Stimulated activated CD4-positive, alpha-beta T cell treated with anti-CD3 and anti-CD28 coated beads, Interleukin-1b, Interleukin-23, amount 100 ng/mL, for 1 hour (primary cell): ENCODE measurements at places on chromosomes 13 and 19.
A peak's percentile ranks its signal among the peaks of the same experiment; 100 is the strongest.

DNA sequence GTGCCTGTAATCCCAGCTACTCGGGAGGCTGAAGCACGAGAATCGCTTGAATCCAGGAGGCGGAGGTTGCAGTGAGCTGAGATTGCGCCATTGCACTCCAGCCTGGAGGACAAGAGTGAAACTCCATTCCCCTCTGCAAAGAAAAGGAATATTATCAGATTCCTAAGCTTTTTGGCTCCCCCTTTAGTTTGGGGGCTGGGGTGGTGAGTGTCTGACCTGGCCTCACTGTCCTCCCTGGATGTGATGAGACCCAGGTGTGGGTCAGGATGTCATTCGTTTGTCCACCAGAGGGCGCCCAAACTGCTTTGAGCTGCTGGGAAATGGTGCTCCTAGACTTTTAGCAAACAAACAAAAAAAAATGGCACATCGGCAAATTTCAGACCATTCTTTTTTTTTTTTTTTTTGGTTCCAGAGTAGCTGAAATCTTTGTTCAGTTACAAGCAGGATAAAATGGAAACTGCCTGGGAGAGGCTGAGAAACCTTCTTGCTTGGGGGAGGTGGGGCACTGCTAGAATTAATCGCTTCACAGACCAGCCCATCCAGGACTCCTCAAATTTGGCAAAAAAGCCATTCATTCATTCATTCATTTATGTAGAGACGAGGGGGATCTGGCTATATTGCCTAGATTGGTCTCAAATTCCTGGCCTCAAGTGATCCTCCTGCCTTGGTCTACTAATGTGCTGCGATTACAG lies 29.4 kb downstream of the SPC24 start:
- DNase-seq, result peak; percentile 33

- DNase-seq, result no peak
Measured at GRCh38 chr13:66264971-66265370, 965.2 kb downstream of the PCDH9 start.

GRCh38 chr13:90552702-90553101 lies 794.8 kb upstream of the MIR17HG start:
- no peak for DNase-seq

DNA sequence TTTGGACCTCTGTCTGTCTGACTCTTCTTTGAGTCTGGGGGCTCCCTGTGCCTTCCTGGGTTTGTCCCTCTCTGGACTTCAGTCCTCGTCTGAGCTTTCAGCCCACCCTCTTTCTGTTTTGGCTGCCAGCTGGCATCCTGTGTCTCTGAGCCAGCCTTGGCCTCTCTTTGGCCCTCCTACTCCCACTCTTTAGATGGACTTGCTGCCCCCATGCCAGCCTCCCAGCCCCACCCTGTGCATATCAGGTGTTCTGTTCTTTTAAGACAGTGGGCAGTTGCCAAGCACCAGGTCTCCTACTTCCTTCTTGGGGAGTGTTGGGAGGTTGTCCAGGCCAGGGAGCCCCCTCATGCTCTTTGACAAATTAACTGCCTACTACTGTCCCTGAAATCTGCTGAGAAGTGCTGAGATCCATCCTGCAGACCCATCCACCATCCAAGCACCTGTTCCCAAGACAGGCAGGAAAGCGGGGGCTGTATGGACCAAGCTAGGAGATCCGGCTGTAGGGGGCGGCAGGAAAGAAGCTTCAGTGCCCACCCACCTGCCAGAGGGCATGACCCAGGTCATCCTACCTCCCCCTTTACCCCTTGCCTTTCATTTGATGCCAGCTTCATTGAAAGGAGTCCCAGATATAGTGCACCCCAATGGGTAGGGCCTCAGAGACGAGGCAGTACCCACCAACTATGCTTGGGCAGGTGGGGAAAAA lies 9.6 kb downstream of the CIC start:
- DNase-seq, result no peak

- no peak for DNase-seq
Measured at GRCh38 chr13:41503356-41503755, 46.0 kb downstream of the RGCC start.

- no peak for DNase-seq
Measured at GRCh38 chr13:47100214-47100853, 203.5 kb upstream of the HTR2A start.

GRCh38 chr13:41606646-41607045 lies 149.3 kb downstream of the RGCC start:
- no peak for DNase-seq

GRCh38 chr13:112820318-112820717 lies 130.5 kb downstream of the ATP11A start:
- DNase-seq, result no peak

GRCh38 chr13:98173431-98174152 lies 3.5 kb downstream of the RNF113B start:
- DNase-seq, result no peak

- DNase-seq, result no peak
Measured at GRCh38 chr13:25890671-25891212, 161.1 kb downstream of the SHISA2 start.
